ENCODE measurements at places on chromosomes 1 and 21.

GRCh38 chr1:100266741-100267140 lies 725 bp downstream of the RTCA start:
- DNase-seq: peak; percentile 21

- DNase-seq: no peak
Observed at GRCh38 chr1:5717031-5717682, 275.1 kb downstream of the NPHP4 start.

DNA sequence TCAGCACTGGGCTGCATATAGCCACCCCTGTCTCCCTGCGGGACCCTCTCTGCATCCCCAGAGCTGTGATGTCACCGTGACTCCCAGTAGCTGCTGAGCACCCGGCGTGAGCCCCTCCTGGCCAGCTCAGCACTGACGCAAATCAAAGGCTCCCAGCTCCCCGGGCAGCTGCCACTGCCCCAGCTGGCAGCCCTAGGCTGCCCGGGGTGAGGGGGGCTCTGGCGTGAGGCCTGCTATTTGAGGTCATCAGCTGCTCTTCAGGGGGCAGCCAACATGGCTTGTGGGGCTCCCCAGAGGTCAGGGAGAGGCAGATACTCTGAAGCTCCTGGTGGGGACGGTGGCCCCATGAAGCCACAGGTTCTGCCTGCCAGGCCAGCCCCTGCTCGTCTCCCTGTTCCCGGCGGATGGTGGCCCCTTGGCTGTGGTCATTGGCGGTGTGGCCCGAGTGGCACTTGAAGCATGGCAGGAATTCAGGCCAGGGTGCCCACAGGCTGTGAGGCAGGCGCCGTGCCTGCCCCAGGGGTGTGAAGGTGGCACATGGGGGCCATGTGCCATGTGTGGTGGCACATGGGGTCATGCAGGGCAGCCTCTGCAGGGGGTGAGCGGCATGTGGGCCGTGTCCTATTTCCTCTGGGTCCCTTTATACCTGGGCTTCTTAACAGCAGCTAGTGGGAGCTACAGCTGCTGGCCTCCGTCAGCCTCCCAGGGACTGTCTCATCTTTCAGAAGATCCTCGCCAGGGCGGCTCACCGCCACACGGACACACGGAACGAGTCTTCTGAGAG lies 85.4 kb downstream of the SIK1 start:
- DNase-seq: no peak

DNA sequence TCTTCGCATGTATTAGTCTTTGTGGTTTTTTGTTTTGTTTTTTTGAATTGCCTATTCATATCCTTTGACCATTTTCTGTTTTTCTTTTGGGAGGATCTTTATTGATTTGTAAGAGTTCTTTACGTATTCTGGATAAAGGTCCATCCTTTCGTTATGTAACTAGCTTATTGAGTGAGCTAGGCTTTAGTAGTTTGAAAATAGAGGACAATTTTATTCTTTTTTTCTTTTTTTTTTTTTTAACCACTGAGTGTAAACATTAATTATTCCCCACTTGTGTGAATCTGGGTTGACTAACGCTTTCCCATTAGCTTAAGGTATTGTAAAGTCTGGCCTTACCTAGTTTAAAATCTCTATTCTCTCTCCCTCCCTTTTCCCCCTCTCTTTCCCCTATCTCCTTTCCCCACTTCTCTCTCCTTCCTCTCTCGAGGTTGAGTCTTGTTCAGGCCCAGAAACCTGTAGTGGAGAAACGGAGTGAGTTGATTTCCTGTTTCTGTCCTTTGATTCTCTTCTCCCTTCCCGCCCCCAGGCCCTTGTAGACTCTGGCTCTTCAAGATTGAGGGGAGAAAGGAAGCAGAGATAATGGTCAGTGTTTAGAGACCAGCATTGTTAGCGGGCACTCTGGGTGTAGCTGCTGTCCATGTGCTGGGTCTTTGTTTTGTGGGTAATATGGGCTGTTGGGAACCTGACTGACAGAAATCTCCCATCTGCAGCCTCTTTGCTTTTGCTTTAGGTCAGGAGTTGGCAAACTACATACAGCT lies 1.5 kb downstream of the MORC3 start:
- peak; percentile 35 for DNase-seq

- DNase-seq: peak; percentile 88
Observed at GRCh38 chr21:38804789-38805327, 871 bp upstream of the ETS2 start.

- no peak for DNase-seq
Observed at GRCh38 chr1:4468386-4468785, 186.0 kb upstream of the AJAP1 start.

GRCh38 chr1:231625975-231626534 lies 535 bp upstream of the DISC1 start:
- no peak for DNase-seq

DNA sequence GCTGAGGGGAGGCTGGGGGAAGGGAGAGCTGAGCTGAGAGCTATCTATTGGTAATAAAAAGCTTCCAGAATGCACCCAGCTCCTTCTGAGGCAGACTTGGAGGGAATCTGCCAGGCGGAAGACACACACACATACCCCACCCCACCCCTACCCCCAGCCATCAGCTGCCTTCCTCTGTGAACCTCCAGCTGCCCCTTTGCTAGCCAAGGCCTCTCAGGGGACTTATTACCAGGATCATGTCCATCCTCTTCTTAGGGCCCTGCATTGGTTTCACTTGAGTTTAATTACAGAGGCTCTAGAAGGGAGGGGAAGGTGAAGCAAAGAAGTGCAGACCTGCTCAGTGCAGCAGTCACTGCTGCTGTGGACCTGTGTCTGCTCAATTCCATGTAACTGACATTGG lies 156.4 kb downstream of the OMA1 start:
- no peak for DNase-seq

DNA sequence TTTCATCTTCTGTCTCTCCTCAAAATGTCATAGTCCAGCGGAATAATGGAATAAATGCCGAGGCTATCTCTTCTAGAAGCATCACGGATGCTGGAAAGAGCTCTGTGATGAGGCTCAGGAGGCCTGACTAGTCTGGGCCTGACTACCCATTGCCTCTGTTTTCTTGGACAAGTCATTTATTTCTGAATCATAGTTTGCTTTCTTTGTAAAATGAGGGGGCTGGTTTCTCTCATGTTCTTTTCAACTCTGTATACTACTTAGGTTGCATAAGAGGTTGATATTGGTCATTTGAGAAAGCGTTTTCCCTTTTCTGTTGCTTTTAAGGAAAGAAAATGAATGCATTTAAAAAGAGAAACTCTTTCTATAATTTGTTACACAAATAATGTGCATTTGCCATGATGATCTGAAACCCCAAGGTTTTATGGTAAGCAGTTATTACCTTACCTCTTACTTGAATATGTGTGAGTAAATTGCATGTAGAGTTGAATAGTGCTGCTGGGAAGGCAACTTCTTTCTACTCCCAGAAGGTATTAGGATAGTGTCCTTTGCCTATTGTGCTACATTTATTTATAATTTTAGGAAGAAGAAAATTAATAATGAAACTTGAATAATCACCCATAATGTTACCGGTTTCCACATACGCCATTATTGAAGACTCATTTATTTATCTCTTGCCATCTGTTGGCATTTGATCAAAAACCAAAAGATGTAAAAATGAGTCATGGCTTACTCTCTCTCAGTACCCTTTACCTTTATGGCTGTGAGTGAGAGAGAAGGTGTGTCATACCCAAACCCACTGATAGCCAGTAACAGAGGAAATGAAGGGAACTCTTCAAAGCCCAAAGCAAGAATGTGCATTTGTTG lies 179.1 kb downstream of the FASLG start:
- DNase-seq: peak; percentile 100

DNA sequence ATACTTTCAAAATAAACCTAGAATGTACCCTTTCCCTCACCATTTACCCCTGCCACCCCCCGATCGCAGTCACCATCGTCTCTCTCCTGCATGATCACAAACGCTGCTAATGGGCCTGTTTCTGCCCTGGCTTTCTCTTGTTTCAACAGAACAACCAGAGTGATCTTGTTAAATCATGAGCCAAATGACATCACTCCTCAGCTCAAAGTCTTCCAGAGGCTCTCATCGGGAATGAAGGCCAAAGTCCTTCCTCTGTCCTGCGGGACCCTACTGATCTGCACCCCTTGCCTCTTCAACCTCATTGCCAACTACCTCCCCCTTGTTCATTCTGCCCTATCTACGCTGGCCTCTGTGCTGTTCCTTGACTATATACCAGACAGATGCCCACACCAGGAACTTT lies 39.4 kb upstream of the PTGFRN start:
- no peak for DNase-seq

DNA sequence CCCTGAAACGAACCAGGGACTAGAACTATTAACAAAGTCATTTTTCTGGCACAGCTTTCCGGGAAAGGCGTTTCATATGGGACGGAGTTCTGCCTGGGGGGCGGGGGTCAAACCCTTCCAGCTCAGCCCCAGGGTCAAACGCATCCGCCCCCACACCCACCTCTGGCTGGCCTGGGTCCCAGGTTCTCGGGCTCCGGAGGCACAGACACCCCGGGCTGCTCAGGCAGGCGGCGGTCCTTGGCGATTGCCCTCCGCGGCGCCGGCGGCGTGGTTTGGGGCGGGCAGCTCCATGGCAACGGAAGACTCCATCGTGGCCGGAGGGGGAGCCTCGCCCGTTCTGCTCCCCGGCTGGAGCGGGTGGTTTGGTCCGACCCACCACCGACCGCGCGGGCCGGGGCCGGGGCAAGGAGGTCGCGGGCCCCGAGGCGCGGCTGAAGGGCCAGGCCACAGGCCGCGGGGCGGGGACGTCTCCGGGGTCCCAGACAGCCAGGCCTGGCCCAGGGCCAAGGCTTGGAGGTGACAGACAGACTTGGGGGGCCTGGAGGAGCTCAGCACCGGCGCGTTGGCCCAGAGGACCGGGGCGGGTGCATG lies at the start of gene CFAP74:
TSS of gene CFAP74 (minus strand) at position 246 of the 591 bp plus-strand sequence. CDS start 12,830 bp downstream, outside the sequence.
- no peak for DNase-seq

DNA sequence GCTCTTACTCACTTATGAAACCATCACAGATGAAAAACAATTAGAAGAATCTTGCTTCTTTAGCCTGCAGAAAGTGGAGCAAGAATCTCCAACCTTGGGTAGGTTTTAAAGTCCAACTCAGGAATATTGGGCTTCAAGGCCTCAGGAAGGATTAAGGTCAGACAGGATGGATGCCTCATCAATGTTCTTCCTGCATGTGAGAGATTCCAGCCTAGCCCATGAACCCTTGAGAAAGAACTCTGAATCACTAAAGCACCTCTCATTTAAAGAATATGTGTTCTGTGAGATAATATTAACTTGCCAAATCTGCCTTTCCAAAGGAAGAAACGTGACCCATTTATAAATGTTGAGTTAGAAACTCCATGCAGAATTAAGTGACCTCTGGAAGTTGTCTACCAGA lies 345.2 kb upstream of the CAMK1G start:
- DNase-seq: no peak

- no peak for DNase-seq
Observed at GRCh38 chr1:243818978-243819377, 31.1 kb downstream of the AKT3 start.

- DNase-seq: peak; percentile 65
Observed at GRCh38 chr21:34983680-34984086, 65.4 kb downstream of the RUNX1 start.

DNA sequence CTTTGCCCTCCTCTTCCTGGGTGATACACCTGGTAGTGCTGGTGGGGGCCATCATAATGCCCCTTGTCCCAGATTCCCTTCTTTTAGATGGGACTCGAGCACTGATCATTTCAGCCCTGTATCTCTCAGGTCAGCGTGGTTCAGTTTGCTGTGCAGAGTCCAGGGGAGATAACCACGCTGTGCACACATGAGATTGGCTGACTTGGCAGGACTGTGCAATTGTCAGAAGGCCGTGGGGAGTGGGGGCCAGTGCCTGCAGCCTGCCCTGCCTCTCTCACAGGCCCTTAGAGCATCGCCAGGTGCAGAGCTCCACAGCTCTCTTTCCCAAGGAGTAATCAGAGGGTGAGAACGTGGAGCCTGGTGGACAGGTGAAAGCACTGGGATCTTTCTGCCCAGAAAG lies 15.2 kb downstream of the EPHX1 start:
- no peak for DNase-seq

GRCh38 chr1:68015971-68016370 lies 34.5 kb downstream of the DIRAS3 start:
- DNase-seq: no peak

GRCh38 chr1:204818998-204819397 lies 51.7 kb upstream of the NFASC start:
- DNase-seq: no peak

GRCh38 chr1:38326135-38326534 lies 279.5 kb upstream of the POU3F1 start:
- DNase-seq: no peak

GRCh38 chr1:53512807-53513755 lies 53.9 kb downstream of the DMRTB1 start:
- DNase-seq: no peak

- DNase-seq: no peak
Observed at GRCh38 chr1:60908159-60908558, 174.2 kb upstream of the NFIA start.

DNA sequence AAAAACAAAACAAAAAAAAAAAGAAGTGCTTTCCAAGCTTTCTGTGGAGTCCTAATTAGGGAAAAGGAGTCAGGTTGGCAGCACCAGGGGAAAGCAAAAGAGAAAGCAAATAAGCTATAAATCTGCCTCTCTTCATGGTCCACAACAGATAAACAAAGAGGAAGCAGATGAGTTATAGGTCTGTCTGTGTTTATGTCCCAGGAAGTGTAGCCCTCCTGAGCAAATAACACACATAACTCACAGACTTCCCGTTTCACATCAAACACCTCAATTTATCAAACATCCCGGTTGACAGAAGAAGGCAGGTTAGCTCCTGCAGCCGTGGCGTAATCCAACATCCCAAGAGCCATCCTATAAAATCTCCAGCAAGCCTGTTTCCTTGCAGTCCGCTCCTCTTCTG lies 5.6 kb upstream of the SLC2A5 start:
- peak; percentile 54 for DNase-seq

GRCh38 chr1:154869351-154870114 lies 548 bp downstream of the KCNN3 start:
- no peak for DNase-seq

DNA sequence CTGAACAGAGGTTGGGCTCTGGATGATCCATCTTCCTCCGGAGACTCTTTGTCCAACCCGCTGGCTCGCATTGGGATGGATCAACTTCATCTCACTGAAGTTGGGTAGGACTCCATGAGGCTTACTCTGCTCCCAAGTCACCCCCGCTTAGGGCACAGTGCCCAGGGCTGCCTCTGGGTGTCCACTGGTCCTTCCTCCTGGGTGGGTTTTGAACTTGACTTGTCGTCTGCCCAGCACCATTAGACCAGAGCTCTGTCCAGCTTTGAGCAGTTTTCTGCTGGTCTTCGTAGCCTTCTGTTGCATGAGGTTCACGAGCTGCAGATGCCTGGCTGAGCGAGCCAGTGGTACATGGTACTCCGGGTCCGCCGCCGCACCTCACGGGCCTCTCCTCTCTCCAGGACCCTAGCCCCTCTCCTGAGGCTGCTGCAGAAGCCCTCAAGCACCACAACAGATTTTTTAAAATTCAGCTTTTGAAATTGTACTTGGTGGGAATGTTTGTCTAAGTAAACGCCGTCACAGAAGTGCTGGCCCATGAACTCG lies 33.8 kb upstream of the COL6A1 start:
- no peak for DNase-seq

- DNase-seq: peak; percentile 10
Observed at GRCh38 chr1:191460234-191460633, 698.0 kb upstream of the RGS18 start.

GRCh38 chr1:208235982-208236761 lies 8.0 kb downstream of the PLXNA2 start:
- DNase-seq: no peak

- no peak for DNase-seq
Observed at GRCh38 chr1:151043163-151043562, 4.4 kb upstream of the C1orf56 start.

GRCh38 chr1:47992720-47993415 lies 4.3 kb downstream of the TRABD2B start:
- no peak for DNase-seq
